ENCODE measurements at places on chromosomes 7 and 10.
A peak's percentile ranks its signal among the peaks of the same experiment; 100 is the strongest.

DNA sequence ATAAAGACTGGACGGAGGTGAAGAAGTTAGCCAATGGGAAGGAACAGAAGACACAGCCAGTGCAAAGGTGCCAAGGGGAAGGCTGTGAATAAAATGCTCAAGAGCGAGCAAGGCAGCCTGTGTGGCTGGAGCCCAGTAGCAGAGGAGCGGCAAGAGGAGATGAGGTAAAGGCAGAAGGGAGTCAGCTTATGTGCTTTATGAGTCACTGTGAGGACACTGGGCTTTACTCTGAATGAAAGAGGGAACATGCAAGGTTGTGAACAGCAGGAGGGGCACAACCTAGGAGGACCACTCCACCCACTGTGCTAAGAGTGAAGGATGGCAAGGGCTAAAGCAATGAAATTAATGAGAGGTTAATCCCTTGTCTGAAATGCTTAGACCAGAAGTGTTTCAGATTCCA, 129.0 kb upstream of the ODAD2 start:
- no peak for DNase-seq

DNA sequence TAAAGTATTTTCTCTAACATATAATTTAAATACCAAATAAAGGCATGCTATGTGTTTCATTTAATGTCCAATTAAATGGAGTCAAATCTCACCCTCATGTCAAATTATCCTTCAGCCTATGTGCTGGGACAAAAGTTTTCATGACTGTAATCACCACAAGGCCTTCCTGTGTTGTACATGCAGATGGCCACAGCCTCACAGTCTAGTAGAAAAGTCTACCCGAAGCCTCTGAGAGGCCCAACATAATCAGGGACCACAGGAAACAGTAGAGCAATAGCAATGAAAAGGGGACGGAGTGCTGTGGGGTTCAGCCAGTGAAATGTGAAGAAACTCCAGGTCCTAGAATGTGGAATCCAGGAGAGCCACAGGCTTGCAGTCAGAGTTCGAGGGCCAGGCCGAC, 140.2 kb upstream of the KLF6 start:
- no peak for DNase-seq

DNA sequence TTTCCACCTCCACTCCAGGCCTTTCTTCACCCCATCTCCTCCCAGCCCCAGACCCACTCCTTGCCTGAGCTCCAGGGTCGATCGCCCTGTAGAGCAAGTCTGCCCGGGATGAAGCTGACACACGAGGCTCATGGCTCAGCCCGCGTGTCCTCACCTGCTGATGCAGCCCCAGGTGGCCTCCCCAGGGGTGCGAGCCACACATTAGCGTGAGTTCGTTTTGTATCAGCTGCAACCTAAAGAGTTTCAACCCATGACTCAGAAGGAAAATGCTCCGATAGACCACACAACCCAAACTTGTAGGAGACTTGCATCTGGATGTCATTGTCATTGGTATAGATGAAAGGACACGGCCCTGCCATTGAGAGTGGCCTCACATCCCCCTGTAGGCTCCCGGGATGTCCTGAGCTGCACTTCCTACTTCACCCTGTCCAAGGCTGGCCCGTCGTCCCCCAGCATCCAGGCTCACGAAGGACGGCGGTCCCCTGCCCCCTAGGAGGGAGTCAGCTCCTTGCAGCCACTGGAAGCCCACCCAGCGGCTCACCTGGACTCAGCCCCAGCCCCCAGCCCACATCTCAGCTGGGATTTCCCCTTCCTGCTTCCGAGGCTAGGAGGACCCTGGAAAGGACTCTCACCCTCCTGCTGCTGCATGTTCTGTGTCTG, 97.7 kb downstream of the HTR5A start:
- no peak for DNase-seq

- DNase-seq: no peak
These were observed 13.9 kb downstream of the ATP6V1F start for GRCh38 chr7:128876586-128876977.

- DNase-seq: no peak
These were observed 50.0 kb downstream of the VCL start for GRCh38 chr10:74047871-74048270.

GRCh38 chr10:16819026-16819425, 1.8 kb upstream of the RSU1 start:
- no peak for DNase-seq

DNA sequence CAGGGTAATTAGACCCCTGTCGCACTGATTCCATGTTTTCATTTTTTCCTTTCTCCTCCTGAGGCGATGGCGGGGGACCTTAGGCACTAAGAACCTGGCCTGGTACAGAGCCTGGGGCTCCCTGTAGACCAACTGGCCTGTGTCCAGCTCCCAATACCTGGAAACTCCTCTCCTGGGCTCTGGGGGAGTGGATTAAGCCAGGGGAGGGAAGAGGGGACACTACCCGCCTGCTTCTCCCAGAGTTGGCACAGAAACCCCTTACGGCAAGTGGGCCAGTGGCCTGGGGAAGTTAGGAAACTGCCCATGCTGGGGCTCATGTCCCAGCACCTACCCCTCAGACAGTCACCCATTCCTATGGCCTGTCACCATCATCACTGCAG, 121.6 kb downstream of the GRID1 start:
- DNase-seq: no peak

GRCh38 chr10:130747356-130747755, 564.2 kb downstream of the TCERG1L start:
- DNase-seq: no peak

DNA sequence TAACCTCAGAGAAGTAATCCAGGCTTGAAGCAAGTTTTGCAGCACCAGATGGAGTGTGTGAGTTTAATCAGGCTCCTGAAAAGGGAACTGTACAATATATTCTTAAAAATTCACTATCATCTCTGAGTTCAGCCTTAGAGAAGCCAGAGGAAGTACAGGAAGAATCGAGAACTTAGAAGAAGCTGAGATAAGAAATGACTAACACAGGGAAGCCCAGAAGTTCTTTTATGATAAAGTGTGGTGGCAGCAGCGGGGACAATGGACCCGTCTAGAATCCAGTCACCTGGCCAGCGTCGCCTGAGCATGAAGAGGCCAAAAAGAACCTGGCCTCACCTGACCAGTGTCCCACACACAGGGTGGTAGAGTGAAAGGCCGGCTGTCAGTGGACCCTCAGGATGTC, 161.0 kb downstream of the USP6NL start:
- DNase-seq: no peak

- peak; percentile 26 for DNase-seq
These were observed 69.8 kb downstream of the CDK6 start for GRCh38 chr7:92766461-92767003.

DNA sequence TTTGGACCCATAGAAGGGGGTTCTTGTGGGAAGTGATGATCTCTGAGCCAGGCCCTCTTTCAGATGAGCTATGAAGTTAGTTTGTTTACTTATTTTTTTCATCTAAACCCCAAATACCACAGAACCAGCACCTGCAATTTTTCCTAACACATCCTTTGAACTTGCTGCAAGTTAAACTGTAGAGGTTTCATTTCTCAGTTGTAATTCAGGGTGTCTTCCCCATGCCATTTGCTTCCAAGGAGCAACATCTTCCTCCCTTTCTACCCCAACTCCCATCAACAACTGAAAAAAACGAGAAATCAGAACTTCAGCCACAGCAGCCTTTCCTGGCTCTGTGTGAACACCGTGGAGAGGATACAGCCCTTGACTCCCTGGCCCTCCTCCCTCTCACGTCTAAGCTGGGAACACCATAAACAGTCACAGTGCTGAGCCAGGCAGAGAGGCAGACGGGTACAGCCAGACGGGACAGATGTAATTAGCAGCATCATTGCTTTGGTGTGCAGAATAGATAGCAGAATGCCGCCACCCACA, 63.6 kb downstream of the RGS10 start:
- no peak for DNase-seq

DNA sequence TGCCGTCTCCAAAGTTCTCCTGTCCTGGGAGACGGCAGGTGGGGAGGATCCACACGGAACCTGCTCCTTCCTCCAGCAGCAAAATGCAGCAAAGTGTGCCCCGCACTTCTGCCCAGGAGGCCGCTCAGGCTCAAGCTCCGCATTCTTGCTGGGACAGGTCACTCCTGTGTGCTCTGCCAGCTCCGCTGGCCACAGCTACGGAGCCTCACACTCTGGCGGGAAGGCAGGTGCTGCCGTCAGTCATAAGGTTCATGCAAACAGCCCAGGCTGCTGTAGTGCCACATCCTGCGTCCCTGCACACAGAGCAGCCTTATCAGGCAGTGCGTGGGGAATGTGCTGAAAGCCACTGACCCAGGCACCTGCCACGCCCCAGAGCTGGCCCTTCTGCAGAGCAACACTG, 22.4 kb downstream of the ADGRA1 start:
- DNase-seq: no peak
